ENCODE measurements at places on chromosomes 6 and 20.

GRCh38 chr6:163603395-163603794 is 188.9 kb downstream of the QKI start:
- no peak for DNase-seq

DNA sequence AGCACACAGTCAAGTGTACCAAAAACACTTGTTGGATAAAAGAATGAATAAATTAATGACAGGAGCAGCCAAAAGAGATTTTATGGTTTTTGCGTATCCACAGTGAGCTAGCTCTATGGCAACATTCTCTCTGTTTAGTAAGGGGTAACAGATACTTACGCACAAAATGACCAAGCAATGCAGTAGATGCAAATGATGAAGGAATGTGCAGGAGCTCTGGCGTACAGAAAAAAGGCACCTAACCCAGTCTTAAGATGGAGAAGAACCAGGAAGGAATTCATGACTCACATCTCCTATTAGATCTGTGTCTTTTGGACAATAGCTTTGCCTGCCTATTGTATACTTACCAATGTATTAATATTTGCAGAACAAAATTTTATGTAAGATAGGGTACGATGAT is 191.9 kb upstream of the PREP start:
- DNase-seq = no peak

GRCh38 chr6:127484212-127484863 is 25.1 kb upstream of the KIAA0408 start:
- no peak for DNase-seq

DNA sequence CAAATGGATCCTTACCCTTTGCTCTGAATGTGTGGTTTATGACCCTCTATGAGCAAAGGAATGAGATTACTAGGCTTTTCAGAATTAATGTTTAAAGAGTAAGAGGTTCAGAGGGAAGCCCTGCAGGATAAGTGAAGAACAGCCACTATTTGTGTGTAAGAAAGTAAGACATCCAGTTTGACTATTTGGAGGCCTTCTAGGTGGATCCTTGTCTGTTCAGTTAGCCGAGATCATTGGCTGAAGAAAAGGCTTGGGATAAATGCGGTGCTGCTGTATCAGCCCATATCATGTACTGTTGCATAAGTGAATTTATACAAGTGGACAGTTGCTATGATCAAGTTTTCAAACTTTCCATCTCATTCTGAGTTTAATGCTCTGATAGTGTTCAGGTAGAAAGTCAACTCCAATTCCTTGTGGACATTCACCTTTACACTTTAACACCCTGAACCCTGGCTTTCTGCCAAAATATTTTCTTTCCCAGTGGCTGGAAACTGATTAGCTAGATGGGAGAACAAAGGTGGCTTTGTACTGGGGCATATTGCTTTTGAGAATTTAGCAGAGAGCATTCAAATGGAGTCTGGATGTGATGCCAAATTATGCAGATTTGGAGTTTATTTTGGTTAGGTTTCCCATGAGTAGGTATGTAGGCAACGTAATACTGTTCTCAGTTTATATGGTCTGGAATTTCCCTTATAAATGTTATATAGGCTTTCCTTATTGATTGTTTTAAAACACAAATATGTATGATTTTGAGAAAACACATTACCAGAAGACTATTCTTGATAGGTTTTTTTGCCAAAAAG is 15.0 kb downstream of the PARD6B start:
- no peak for DNase-seq

GRCh38 chr6:28336284-28337120 is 554 bp upstream of the ZSCAN31 start:
- DNase-seq = no peak

GRCh38 chr6:136587527-136587926 is 37.3 kb upstream of the MAP7 start:
- no peak for DNase-seq

DNA sequence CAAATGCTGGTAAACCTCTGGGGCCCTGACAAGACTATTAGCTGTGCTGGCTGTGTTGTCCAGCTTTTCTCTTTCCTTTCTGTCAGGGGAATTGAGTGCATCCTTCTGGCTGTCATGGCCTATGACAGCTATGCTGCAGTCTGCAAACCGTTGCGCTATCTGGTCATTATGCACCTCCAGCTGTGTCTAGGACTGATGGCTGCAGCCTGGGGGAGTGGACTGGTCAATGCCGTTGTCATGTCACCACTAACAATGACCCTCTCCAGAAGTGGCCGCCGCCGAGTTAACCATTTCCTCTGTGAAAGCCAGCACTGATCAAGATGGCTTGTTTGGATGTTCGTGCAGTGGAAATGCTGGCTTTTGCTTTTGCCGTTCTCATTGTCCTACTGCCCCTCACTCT is 20.3 kb downstream of the OR2B6 start:
- DNase-seq = no peak

- DNase-seq = no peak
Measured at GRCh38 chr6:161522276-161522675, 248.4 kb upstream of the AGPAT4 start.

Data from stimulated activated naive CD4-positive, alpha-beta T cell treated with Interleukin-2 at 50 U/mL for 16 hours (primary cell).